ENCODE measurements at places on chromosomes 5 and 9.

DNA sequence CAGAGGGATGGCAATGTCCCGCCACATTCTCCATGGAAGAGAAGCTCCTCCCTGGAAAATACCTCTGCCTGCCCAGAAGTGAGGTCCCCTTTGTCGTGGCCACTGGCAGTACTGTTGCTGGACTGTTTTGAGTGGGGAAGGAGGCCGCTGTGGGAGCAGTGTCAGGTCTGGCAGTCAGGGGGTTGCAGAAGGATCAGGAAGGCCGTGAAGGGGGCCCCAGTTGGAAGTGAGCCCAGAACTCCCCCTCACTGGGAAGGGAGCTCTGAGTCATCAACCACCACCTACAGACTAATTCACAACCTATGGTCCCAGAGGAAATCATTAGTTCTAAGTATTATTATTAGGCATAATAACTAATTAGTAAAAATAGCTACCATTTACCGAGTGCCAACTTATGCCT, 200.4 kb downstream of the TTLL11 start:
- no peak for DNase-seq

- DNase-seq, result no peak
Measured at GRCh38 chr9:108662091-108662875, 193.5 kb downstream of the ACTL7B start.

GRCh38 chr9:79689576-79689975, 117.8 kb downstream of the TLE4 start:
- no peak for DNase-seq

DNA sequence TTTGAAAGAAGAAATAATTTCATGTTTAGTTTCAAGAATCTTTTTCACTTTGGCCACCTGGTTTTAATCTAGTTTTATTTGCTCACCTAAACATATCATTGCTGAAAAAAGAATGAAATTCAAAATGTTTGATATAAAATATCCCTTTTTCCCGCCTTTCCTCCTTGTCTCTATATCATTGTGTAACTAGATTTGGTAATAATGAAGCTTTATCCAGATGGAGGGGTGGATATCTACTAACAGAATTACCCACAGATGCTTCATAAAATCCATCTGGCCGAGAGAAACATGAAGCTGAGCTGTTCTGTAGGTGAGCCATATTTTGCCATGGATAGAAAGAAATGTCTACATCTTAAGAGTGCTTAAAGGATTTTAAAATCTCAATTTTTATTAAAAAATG, 214.7 kb downstream of the ICE1 start:
- no peak for DNase-seq

GRCh38 chr9:105051897-105052296, 123.9 kb upstream of the ABCA1 start:
- DNase-seq, result no peak

Data from iPS-NIHi11 (cell line).